ENCODE measurements at places on chromosomes 5 and 9.

- no peak for DNase-seq
Observed at GRCh38 chr5:149219584-149219983, 52.1 kb upstream of the AFAP1L1 start.

DNA sequence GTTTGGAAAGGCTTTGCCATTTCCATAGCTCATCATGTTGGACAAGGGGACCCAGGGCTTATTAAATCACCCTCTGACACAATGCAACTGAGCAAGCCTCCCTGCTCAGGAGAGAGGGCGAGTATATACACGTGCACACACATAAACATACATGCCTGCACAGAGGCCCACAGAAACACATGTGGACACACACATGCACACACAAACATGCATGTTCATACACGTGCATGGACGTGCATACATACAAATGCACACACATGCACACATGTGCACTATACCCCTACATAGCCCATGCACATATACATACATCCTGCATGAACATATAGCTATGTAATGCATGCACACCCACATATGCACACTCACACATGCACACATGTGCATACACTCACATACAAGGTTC lies 99.5 kb upstream of the ALDH1B1 start:
- no peak for DNase-seq

DNA sequence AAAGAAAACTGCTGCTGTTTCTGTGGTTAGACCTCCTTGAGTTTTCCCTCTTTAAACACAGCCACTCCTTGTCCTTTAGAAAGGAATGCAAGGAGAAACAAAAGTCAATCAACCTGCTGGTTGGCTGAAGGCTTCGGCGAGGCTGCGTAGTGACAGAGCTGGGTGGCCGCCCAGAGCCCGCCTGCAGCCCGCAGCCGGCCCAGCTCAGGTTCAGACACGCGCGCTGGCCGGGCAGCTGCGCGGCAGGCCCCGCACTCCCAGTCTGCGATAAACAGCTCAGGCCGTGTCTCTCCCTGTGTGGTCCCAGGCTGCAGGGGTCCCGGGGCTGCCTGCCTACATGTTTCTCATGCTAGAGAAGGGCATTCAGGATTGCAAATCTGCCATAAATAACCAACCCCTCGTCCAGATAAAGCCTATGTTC lies 115.4 kb downstream of the HSD17B3 start:
- DNase-seq, result no peak

DNA sequence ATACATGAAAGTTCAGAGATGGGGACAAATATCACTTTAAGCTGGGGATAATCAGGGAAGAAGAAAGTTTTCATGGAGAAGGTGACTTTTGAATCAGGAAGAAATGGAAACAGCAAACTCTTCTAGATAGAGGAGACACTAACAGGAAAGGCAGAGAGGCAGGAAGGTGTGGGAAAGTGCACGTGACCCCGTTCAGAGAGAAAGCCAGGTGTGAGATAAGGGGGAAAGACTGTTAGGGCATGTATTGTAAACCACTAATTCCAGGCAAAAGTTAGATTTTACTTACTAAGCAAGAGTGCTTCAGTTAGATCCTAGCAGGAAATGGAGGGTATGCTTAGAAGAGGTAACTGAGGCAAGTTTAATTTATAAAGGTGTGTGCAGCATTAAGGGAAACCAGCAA lies 58.5 kb downstream of the PDCD1LG2 start:
- no peak for DNase-seq

DNA sequence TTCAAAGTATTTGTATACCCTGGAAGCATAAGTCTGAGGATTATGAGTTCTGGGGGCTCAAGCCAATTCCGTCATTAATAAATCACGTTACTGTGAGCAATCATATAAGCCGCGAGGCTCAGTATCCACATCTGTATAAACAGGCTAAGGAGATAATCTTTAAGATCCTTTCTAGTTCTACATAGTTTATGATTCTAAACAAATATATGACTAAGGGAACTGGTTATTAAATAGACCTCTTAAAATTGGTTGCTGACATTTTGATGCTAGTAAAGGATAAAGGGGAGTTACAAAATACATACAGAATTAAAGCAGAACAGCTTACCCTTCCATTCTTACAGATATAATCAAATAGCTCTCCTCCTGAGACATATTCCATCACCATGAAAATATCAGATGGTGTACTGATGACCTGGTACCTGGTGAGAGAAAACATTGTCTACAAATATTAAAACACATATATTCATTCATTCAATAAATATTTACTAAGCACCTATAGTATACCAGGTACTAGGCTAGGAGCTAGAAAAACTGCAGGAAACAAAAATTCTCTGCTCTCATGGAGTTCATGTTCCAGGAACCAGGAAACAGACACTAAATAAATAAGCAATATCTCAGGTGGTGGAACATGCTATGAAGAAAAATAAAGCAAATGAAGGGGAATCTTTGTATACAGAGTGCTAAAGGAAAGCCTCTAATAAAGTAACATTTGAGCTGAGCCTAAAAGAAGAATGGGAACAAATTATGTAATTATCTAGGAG lies 19.5 kb upstream of the TTC33 start:
- no peak for DNase-seq

Data from vagina (tissue), 2 donors.